ENCODE measurements at places on chromosomes 3 and 15.

GRCh38 chr15:26083896-26084295, 220.8 kb upstream of the ATP10A start:
- no peak for DNase-seq

DNA sequence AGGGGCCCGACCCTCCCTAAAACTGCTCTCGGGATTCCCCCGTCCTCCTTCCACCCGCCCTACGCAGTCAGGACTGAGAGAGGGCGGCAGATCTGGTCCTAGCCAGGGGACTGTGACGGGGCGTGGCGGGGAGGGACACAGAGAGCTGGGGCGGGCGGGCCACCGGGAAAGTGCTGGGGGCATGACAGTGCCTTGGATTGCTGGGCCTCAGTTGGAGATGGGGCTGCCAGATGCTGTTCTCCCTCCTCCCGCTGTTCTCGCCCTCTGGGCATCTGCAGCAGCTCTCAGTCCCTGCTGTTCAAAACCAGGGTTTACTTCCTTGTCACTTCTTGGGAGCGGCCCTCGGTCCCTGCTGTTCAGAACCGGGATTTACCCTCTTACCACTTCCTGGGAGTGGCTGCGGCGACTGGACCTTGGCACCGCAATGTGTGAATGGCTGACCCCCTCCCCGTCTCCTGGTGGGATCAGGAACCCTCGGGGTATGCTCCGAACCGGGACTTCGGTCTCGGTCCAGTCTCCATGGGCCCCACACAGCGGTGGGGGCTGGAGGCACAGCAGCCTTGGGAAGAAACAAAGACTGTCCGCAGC, 1.8 kb upstream of the RPP25 start:
- DNase-seq, result no peak

DNA sequence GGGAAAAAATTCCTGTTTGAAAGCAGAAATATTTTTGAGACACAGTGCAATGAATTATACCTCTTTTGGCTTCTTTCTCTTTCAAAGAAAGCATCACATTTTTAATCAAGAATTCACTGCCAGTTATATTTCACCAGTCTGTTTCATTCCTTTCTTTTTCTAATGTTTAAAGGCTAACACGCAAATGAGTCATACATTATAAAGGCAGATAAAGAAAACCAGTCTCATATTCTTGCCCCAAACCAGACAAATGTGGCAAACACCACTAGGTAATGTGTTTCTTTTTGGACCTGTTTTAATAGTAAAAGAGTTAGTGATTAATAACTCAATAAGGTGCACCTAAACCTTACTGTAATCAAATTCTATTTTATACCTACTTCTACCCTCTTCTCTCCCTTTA, 83.8 kb downstream of the PLOD2 start:
- no peak for DNase-seq

- no peak for DNase-seq
Measured at GRCh38 chr3:5219216-5219615, 31.7 kb downstream of the EDEM1 start.

DNA sequence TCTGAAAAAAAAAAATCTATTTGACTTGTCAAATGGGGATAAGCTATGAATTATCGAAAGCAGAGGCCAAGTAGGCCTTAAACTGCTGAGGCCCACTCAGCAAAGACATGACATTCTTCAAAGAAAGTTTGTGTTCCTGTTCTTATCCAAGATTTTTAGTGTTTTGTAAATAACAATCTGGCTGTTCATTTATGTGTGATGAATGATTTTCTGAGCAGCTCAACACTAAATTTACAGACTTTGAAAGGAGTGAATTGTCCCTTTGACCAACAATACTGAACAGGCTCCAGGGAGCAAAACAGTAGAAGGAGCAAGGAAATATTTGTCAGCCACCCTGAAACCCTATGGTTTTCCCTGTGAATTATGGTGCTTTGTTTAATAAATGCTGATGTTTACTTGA, 512.6 kb upstream of the NAALADL2 start:
- DNase-seq, result no peak

DNA sequence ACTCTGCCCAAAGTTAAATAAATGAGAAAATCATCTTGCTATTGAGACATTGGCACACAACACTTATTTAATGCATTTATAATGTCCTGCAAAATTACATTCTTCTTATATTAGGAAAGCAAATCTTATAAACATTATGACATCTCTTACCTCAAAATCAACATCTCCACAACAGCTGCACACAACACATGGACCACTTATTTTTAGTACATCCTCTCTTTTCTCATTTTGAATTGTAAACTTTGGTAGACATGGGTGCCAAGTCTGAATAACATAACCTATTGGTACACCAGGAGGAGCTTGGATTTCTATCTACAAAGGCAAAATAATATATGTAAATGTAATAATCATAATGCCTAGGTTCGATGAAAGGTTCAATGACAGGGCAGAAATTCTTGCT, 23.0 kb downstream of the PLSCR1 start:
- no peak for DNase-seq

GRCh38 chr15:70023064-70023768, 74.5 kb downstream of the TLE3 start:
- peak; percentile 20 for DNase-seq

DNA sequence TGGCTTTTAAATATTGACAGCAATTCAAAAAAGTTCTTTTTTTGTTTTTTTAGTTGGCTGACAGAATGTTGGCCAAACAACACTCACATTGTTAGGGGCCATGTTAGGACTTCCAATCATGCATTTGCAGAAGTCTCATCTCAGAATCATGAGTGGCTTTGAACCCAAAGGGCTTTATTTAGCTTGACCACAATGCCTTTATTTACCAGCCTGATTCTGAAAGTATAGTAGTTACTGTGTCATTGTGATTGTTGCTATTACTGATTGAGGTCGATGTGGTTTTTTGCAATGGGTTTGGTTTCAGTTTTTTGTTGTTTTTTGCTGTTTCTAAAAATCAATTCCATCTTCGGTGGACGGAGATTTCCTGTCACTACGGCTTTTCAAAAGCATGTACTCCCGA, 7.2 kb downstream of the GLDN start:
- DNase-seq, result no peak
